ENCODE measurements at places on chromosomes 1 and 21.
A peak's percentile ranks its signal among the peaks of the same experiment; 100 is the strongest.

GRCh38 chr1:23288671-23289070 is 55.4 kb downstream of the HNRNPR start:
- DNase-seq: peak; percentile 23

GRCh38 chr1:74811436-74812179 is 78.7 kb downstream of the TYW3 start:
- DNase-seq: no peak

DNA sequence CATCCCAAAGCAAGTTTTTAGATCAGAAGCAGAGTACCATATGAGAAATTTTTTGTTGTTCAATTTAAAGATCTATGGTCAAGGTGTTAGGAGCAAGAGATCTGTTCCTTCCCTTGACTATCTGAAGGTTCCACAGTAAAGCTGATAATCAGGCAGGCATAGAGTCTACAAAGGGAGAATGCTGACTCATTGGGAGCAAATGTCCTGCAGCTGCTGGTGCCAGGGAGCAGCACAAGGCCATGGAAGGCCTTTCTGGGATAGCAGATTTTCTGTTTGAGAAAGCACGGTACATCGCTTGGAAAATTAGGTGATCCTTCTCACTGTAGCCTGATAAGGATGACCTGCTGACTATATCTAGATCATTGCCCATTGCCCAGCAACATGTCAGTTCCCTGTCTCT is 210.1 kb upstream of the C1orf87 start:
- DNase-seq: no peak

- DNase-seq: no peak
Observed at GRCh38 chr1:53634571-53634979, 104.4 kb downstream of the GLIS1 start.

GRCh38 chr21:27681038-27681437 is 714.1 kb upstream of the ADAMTS5 start:
- no peak for DNase-seq

DNA sequence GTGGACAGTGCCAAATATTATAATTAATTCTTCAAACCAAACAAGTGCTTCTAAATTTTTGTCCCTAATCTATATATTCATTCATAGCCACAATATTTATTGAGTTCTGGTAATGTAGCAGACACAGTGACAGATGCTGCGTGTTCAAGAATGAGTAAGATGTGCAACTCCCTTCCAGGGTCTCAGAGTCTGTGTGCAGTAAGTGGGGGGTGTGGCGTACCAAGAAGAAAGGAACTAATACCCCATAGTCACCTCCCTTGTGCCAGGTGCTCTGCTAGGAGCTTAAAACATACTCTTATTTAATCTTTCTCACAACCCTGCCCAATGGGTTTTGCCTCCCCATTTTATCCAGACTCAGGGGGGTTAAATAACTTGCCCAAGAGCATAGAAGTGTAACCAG is 358.7 kb downstream of the BARHL2 start:
- DNase-seq: no peak

GRCh38 chr1:50488356-50488755 is 65.1 kb upstream of the DMRTA2 start:
- DNase-seq: no peak

- no peak for DNase-seq
Observed at GRCh38 chr1:93783876-93784275, 95.1 kb downstream of the DNTTIP2 start.

DNA sequence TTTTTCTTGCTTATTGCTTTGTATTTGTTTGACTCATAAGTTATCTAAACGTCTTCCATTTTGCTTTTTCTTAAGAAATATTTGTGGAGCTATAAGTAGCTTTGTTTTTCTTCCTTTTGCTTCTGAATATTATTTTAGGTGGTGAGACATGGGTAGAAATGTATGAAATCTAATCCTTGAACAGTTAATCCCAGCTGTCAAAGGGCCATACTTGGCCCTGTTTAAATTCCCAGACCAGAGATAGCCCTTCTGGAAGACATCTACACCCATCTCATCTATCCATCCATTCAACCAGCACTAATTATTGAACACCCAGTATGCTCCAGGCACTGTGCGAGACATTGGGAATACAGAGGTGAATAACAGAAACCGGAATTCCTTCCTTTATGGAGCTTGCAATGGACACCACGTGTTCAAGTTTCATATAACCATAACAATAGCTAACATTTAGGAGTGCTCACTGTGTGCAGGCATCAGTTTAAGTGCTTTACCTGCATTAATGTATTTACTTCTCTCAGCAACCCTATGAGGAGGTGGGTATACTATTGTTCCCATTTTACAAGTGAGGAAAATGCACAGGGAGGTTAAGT is 8.7 kb downstream of the TACSTD2 start:
- no peak for DNase-seq

GRCh38 chr21:40732253-40733023 is 114.5 kb downstream of the DSCAM start:
- DNase-seq: no peak

DNA sequence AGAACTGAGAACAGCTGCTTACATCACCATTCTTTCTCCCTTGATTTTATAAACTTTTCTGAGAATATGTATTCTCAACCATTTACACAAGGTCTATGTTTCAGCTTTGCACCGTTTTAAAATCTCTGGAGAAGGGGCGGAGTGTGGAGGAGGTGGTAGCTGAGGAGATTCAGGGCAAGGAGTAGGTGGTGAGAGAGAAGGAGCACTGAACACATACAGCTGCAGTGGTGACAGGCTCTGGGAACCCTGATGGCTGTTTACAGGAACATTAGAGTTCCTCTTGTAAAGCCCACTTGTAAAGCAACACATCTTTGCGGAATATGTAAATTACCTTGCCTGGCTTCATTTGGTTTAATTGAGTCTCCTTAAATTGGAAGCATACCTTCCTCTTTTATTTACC is 89.7 kb downstream of the SMYD2 start:
- no peak for DNase-seq

DNA sequence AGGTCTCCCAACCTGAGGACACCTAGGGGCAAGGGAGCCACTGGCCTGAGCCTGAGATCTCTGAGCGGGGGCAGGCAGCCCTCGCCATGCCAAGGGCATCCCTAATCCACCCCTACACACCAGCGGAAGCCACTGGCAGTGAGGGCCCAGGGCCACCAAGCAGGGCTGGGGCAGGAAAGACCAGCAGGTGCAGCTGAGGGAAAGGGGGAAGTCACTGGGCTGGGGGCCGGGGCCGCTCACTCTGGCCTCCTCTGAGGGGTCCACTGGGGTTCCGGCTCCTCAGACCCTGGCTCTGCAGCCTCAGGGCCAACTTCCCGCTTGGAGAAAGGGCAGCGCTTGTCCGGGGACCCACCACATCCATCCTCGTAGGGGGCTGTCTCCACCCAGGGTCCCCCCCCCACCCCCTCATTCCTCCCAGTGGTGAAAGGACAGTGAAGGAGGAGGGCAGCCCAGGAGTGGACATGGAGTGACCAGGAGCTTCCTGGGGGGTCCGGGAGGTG is 42.5 kb upstream of the ACTRT2 start:
- no peak for DNase-seq

DNA sequence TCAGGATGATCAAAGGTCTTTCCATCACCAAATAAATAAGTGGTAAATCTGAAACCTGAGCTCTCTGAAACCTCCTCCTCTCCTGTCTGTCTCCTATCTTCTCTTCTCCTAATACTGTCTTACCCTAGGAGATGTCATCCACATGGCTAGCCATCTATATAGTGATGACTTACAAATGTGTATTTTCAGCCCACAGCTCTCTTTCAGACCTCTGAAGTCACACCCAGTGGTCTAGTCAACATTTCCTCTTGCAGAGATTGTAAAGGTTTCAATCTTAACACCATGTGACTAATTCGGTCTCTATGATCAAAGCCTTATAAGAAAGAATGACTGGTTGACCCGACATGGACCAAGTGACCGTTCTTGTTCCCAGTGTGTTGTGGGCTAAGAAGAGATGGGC is 63.1 kb upstream of the DPT start:
- DNase-seq: no peak

DNA sequence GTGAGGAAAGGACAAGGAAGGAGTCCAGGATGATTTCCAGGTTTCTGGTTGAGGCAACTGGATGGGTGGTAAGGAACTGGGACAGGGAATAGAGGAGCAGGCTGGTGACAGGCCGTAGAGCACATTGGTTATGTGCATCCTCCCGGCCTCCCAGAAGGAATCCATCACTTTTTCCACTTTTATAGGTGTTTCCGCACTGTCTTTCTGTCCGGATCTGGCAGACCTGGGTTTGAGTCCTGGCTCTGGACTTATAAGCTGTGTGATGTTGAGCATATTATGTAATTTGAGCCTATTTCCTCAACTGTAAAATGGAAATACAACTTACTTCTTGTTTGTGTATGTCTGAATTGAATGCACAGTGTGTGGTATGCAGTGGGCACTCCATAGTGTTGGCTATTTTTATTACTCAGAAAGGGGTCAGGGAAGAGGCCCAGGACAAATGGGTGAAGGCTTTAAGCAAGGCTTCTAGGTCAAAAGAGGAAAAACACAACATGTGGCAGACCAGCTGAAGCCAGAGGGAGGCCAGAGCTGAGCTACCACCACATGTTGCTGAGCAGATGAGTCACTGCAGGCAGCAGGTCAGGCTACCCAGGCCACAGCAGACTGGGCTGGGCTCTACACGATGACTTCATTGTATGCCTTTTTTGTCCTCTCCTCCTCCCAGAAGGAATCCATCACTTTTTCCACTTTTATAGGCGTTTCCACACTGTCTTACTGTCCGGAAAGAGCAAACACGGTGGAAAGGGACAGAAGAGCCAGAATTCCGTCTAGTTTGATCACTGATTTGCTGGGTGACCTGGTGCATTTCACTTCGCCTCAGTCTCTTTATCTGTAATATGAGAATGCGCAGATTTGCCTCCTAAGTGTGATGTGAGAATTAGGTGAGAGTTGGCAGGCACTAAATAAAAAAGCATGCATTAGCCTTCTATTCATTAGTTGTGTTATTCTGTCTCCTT is 791 bp upstream of the MAST2 start:
- peak; percentile 92 for DNase-seq

DNA sequence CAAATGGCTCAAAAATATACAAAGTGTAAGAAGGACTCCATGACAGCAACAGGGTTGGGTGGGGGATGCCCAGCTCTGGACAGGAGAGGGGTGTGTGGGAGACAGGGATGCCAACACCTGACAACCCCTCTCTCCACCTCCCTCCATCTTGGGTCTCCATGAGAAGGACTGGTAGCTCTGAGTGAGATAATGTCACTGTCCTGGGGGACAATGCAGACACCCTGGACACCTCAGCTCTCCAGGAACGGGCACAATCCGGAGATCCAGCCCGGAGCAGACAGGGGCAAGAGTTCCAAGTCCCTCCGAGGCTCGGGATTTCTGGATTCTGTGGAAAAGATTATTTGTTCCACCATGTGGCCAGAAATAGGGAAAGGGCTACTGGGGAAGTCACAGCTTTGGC is 122.5 kb downstream of the GLIS1 start:
- no peak for DNase-seq

DNA sequence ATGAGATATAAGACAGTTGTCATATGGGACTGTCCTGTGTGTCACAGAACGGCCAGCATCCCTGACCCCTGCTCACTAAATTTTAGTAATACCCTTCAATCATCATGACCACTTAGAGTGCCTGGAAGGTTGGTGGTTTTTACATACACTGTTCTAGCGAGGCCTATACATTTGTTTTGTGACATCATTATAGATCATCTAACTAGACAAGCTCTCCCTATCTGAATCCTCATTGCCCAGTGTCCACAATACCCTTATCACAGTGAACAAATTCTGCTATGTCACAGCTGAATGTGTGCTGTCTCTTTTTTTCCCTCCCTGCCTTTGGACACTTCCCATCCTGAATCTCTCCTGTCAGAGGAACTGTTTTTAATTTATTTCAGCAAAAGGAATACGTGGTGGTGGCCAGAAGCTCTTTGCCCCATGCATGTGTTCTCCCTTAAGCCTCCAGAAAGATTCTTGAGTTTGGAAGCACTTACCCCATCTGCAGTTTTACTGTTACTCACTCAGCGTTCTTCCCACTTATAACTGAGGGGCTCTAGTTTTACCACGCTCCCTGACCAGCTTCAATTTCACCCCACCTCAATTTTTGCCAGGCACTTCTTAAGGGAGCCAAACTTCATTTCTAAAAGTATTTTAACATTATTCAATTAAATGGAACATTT is 70.3 kb downstream of the OLFML2B start:
- no peak for DNase-seq

- peak; percentile 57 for DNase-seq
Observed at GRCh38 chr21:39004634-39005501, 178.4 kb downstream of the PSMG1 start.

GRCh38 chr21:42474043-42474831 is 21.8 kb downstream of the RSPH1 start:
- peak; percentile 43 for DNase-seq
